NCI-H1092 treated with DMSO at 0.1 percent for 48 hours (cell line): ENCODE measurements at places on chromosomes 1 and 21.

- DNase-seq: no peak
Observed at GRCh38 chr1:37862330-37862729, 2.9 kb upstream of the MTF1 start.

GRCh38 chr21:29675451-29675850 is 264.3 kb downstream of the GRIK1 start:
- DNase-seq: no peak

DNA sequence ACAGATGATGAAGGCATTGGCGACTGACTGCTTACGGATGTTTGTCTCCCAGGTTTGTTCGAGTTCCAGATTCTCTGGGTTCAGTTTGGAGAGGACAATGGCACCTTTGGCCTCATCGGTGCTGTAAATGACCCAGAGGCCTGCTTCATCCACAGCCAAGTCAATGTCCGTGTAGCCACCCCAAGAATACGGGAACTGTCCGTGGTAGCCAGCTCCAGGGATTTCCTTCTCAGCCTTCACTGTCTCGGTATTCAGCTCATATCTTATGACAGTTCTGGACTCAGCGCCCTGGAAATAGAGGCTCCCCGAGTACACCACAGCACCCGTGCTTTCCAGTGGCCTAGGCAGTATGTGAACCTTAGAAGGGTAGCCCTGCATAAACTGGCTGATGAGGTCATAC is 14.1 kb downstream of the MYOCOS start:
- DNase-seq: no peak

- DNase-seq: no peak
Observed at GRCh38 chr1:185325413-185325812, 8.4 kb upstream of the IVNS1ABP start.

DNA sequence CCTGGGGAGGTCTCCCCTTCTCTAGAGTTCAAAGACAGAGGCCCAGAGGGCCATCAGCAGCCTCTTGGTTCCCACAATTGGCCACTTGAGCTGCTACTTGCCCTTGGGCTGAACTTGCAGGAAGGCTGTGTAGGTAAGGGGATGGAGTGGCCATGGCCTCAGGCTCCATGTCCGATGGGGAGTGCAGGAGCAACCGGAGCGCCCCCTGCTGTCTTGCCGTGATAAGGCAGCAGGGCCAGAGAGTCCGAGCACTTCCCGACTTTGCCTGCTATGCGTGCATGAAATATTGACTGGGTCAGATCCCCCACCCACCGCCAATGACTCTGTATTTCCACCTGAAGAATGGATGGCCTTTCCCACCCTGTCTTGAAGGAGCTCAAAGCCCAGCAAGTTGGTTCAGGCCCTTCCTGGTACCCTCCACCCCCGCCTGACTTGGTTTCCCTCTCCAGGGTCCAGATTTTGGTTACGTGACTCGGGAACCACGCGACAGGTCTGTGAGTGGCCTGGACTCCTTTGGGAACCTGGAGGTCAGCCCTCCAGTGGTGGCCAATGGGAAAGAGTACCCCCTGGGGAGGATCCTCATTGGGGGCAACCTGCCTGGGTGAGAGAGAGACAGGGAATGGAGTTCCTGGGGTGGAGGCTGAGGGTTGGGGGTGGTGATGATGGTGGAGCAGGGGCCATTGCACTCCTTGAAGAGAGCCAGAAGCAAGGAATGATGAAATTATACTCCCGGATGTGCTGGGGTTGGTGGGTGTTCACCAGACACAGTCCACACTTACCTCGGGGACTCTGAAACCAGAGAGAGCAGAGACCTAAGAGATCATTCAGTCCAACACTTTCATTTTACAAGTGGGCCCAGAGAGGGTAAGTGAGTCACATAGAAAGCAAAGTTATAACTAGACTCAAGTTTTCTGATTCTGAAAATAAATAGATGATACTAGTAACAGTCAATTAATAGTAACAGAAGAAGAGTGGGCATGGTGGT is 25.6 kb downstream of the PADI3 start:
- peak; percentile 19 for DNase-seq

- no peak for DNase-seq
Observed at GRCh38 chr1:26779098-26779668, 8.6 kb upstream of the PIGV start.
